ENCODE measurements at places on chromosomes 3 and 15.

- DNase-seq = peak; percentile 50
Observed at GRCh38 chr15:41558400-41559238, at the start of gene TYRO3. TYRO3 (plus strand) TSS chr15:41559212; CDS start chr15:41559258, 46 bp downstream.

GRCh38 chr3:43028678-43029490 is 49.8 kb downstream of the GASK1A start:
- DNase-seq = no peak

GRCh38 chr3:173690542-173691180 is 293.1 kb downstream of the NLGN1 start:
- no peak for DNase-seq

DNA sequence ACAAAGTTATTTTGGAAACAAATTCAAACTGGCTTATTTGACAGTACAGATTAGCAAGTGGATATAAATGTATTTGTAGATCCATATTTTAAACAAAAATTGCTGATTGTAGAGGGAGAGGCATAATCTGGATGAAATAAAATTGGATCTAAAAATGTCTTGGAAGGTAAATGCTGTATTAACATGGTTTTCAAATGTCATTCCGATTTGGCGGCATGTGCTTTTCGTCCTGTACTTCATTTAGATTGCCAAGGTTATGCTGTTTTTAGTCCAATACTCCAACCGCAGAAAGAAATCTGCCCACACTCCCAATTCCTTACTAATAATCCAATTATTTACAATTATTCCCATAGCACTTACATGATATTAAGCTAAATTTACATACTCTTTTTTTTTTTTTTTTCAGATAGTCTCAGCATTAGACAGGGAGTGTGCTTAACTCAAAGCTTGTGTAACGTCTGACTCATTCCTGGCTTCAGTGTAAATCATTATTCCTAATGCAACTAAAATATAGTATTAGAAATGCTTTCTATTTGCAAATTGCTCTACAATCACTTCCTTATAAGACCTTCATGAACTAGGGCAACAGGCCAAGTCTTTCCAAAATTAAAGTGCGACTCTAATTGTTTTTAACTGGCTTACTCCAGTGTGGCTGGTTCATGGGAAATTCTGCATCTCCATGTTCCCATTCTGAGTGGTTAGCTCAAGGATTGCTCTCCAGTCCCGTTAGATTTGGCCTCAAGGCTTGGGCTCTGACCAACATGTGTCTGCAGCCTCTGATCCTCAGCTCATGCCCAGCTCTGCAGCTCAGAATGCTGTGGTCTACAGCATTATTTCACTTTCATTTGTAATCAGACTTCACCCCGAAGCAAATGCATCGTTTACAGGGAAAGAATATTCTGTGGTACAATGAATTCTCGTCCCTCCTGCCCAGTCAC is 103.9 kb downstream of the FBN1 start:
- no peak for DNase-seq

GRCh38 chr3:185421577-185422232 is 58.8 kb downstream of the MAP3K13 start:
- no peak for DNase-seq

- no peak for DNase-seq
Observed at GRCh38 chr3:50464569-50464968, 38.9 kb downstream of the CACNA2D2 start.
